Activated naive CD8-positive, alpha-beta T cell treated with anti-CD3 and anti-CD28 coated beads, Interleukin-2, amount 50 U/mL, for 24 hours (primary cell): ENCODE measurements at places on chromosomes 6 and 20.

- no peak for DNase-seq
These were observed 116.8 kb upstream of the SUPT3H start for GRCh38 chr6:45494416-45495135.

- DNase-seq = no peak
These were observed 194.0 kb upstream of the POU3F2 start for GRCh38 chr6:98640366-98640765.

DNA sequence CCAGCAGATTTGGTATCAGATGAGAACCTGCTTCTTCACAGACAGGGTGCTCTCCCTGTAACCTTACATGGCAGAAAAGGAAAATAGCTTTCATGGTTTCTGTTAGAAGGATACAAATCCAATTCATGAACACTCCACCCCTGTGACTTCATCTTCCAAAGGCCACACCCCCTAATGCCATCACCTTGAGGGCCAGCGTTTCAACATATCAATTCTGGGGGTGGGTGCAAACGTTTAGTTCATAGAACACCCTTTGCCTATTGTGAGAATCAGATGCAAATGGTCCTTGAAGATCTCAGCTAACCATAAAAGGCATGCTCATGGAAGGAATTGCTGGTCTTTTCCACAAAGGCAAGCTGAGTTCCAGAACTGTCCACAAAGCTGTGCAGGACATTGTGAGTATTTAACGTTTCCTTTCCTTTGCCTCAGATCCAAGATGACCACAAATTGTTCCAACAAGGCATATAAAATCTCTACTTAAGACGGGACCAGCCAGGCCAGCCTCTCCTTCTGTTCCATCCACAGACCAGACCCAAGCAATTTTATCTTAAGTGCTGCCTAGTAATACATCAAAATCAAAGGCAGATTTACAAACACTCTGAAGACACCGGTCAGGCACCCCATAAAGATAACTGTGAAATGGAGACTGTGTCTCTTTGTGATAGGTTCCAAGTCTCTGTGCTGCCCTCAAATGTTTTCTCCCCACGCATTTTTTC lies 34.7 kb upstream of the SSTR4 start:
- DNase-seq = no peak

DNA sequence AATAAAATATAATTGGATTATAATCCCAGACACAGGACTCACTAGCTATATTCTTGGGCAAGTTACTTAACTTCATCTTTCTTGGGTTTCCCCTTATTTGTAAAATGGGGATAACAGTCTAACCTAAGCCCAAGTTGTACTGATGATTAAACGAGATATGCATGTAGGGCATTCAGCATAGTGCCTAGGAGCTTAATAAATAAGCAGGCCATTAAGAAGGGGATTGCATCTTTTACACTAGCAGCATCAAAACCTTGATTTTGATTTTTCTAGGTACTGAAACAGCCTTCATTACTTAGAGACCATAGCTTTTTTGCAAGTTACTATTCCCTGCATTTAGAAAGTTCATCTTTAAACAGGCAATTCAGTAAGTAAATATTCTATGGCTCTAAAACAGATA lies 2.2 kb upstream of the QKI start:
- DNase-seq = no peak

- peak; percentile 89 for DNase-seq
These were observed 102.1 kb downstream of the TMEM242 start for GRCh38 chr6:157221049-157221816.

GRCh38 chr6:45609141-45609638 lies 231.5 kb upstream of the SUPT3H start:
- no peak for DNase-seq
